ENCODE measurements at places on chromosomes 6 and 20.

- no peak for DNase-seq
Observed at GRCh38 chr6:148090326-148090725, 252.3 kb upstream of the SASH1 start.

DNA sequence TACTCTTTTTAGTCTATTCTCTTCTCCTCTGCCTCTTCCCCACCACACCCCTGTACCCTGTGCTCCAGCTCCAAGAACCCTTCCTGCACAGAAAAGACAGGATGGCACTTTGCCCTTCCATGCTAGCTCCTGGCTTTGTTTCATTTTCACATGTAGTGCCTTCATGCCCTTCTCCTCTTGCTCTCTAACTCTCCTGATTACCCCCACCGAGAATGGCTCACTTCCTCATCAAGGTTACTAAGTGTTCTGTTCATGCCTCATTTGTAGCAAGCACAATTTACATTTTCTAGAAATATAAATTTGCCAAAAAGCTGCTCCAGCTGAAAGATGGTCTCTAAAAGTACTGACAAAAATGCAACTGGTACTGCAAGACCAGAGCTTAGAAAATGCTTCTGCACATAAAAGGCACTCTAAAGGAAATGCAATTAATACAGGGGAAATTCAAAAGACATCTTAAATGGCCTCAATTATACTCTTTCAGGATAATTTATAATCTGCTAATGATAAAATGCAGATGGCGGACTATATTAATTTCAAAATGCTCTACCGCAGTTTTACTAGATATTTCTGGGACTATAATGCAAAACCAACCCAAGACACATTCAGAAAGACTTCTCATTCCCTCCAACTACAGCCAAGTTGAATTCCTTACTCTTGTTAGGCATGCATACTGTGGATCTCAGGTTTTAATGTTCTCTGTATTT, 570.2 kb downstream of the PRKN start:
- DNase-seq: no peak

GRCh38 chr6:23875006-23875405, 251.0 kb upstream of the NRSN1 start:
- no peak for DNase-seq

DNA sequence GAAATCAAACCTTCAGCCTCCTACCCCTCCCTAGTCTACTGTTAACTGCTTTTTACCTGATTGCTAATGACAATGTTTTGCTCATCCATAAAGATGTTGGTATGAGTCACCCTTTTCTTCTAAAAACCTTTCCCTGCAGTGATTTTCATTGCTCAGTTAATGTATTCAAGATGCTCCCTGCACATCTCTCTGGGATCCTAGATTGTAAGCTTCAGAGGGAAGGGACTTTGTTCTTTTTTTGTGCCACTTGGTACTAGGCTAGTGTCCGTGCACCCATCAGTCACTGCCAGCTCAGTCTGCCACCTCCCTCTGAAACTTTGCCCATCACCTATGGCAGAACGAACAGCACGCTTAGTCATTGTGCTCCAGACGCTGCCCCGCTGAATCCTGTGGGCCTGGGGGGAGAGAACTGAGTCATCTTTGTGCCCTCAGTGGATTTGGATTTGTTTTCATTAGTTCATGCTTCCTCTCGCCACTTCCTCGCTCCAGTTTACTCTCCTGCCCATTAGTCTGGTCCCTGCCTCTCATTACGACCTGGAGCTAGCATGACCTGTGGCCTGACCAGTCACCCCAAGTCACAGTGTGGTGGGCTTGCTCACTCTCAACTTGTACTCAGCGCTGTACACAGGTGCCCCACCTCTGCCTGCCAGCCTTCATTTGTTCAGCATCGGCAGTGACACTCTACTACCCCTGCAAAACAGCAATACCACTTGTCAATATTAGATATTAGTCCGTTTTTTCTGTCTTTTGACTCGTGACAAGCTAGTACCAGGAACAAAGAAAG, 78.0 kb upstream of the TMEM181 start:
- peak; percentile 57 for DNase-seq

DNA sequence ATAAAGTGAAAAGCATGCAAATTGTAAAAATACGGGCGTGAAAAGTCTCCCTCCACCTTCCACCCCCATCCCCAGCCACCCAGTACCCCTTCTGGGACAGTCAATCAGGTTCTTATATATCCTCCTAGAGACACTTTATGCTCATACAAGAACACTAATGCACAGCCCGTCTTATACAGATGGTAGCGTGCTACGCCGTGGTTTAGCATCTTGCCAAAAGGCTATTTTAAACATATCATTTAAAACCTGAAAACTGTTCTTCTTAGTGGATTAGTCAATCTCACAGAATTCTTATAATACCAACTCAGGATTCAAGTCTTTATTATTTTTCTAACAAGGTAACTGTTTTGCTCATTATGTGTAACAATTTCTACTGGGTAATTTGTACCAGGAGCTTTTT, 57.2 kb upstream of the MRPS10 start:
- DNase-seq: no peak

DNA sequence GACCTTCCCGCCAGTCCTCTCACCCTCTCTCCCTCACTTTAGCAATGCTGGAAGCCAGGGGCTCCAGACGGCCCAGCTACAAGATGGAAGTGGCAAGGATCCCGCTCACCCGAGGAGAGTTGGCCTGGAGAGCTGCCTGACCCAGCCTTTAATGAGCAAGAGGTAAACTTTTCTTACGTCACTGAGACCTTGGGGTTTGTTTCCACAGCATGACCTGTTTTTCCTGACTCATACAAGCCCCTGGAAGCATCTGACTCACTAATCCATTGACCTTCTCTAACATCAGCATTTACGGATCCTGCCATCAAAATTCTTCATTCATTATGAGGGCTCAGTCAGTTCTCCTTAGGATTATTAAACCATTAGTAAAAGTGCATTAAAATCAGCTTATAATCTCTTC, 120.4 kb downstream of the MYLK4 start:
- peak; percentile 97 for DNase-seq

DNA sequence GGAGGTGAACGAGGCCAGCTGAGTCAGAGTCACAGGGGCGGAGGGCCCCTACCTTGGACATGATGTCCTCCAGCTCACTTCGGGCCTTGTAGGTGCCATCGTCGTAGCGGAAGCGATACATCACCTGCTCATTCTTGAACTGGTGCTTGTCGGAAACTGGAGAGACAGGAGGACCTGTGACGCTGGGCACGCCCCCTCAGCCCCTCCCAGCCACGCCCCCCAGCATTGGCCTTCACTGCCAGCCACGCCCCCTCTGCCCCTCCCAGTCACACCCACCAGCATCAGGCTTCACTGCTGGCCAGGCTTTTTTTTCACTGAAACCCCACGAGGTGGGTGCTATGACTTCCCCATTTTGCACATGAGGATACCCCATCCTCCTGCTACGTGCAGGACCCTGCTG, 148.2 kb downstream of the PREX1 start:
- no peak for DNase-seq

DNA sequence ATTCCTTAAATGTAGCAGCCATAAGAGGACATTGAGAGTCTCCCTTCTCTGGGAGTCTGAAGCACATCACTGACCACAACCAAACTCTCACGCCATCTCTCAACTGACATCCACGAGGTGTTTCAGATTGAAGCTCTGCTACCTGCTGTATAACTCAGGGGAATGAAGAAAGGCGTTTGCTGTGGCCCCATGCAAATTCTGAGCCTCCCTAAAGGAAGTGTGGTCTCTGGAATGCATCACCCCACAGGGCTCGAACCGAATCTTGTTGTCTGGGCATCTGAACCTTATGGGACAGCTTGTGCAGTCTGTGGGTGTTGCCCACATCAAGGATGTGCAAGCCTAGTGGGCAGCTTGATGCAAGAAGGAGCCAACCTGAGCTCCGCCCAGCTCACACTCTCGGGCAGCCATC, 10.9 kb downstream of the PMEPA1 start:
- no peak for DNase-seq

Measured in epithelial cell of proximal tubule (primary cell).